ENCODE measurements at places on chromosomes 3 and 15.

- DNase-seq = no peak
Measured at GRCh38 chr3:175818811-175819464, 959.8 kb downstream of the NAALADL2 start.

DNA sequence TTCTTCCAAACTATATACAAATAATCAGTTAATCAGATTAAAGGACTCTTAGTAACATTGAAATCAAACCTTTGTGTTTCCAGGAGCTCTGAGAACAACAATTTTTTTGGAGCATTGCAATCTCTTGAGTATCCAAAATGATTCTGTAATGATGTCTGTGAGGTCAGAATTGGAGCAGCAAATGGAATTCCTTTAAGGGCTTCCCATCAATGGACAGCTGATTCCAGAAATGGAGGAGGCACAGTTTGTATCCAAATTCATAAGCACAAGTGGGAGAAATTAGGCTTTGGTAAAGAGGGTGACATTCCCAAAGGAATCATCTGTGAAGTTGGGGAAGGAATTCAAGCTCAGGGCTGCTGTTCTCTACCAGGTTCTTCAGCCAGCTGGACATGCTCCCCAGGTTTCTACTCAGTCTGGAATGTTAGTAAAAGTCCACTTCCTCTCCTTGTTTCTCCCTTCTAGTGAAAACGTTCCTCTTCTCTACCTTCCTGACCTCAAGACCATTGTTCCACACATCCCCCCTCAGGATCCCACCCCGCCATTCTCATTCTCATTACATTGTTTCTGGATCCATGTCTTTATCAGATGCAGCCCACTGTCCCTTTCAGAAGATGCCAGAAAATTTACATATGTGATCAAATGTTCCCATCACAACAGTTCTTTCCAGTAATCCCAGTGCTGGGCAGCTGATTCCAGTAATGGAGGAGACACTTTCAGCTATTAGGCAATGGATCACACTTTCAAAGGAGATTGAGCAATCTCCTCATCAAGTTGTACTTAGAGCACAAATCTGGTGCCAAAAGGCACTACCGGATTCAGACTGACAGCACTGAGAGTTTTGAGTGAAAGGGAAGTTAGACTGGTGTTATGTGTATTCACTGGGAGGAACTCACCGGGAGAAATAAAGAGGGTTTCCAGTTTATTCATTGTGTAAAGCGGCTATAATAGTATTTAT, 391.3 kb upstream of the TPRG1 start:
- no peak for DNase-seq

- no peak for DNase-seq
Measured at GRCh38 chr15:96354731-96355567, 24.4 kb downstream of the NR2F2 start.

GRCh38 chr3:182979103-182979673, 1.1 kb downstream of the DCUN1D1 start:
- DNase-seq = no peak

DNA sequence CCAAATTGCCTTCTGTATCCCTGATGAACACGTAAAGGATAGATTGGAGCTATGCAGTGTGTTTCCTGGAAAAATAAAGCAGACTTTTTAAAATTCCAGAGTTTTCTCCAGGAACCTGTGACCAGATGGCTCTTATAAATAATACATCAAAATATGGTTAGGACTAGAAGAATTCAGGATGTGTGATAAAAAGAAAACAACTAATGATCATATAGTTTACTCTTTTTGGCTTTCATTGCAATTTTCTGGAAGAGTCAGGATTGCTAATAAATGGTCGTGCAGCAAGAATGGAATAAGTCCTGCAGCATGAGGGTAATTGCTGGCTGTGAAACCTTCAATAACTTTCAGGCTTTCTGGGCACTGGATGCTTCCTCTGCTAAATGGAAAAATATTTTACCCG, 30.2 kb upstream of the DENND4A start:
- no peak for DNase-seq

GRCh38 chr3:124826703-124827102, 60.5 kb downstream of the ITGB5 start:
- no peak for DNase-seq

DNA sequence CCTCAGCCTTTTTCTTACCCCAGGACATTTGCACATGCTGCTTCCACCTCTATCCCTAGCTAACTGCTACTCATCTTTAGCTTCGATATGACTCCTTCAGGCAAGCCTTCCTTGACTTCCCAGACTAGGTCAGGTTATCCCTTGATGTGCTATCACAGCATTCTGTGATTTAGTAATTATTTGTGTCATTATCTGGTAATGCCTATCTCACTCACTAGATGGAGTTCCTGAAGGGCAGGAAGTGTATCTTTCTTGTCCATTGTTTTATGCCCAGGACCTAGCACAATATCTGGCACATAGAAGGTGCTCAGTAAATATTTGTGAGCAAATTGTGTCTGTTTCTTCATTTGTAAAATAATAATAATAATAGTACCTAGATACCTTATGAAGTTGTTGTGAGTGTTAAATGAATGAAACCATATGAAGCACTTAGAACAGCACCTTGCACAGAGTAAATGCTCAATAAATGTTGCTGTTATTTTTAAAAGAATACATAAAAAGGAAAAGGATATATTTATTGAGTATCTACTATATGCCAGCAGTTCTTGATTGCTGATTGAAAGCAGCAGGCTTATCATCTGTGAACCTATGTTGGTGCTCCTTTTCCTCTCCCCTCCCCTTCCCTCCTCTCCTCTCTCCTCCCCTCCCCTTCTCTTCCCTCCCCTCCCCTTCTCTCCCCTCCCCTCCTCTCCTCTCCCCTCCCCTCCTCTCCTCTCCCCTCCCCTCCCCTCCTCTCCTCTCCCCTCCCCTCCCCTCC, 31.5 kb downstream of the SQOR start:
- no peak for DNase-seq

- DNase-seq = no peak
Measured at GRCh38 chr3:45525146-45525919, 69.2 kb upstream of the LIMD1 start.

DNA sequence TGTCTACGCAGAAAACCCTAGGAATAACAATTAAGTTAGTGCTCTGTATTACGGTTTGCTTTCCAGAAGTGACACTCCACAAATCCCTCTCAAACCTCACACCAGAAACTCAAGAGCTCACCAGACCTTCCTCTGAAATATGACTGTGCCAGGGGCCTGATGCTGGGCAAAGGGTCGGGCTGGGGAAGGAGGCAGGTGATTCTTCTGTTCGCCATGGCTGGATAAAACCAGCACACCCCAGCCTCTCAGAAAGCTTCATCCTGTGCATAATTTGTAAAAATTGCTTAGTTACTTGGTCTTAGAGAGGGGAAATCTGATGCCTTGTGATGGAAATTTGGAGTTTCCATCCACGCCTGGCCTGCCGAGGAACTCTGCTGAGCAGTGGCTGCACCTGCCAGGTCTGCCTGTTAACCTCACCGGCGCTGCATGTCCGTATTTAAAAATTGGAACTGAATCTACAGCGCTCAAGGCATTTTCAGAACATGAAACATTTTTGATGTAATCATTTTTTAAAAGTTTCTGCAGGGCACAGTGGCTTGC, 22.7 kb upstream of the ATP1B3 start:
- DNase-seq = no peak

- DNase-seq = no peak
Measured at GRCh38 chr3:136255672-136256406, 5.7 kb downstream of the PCCB start.

DNA sequence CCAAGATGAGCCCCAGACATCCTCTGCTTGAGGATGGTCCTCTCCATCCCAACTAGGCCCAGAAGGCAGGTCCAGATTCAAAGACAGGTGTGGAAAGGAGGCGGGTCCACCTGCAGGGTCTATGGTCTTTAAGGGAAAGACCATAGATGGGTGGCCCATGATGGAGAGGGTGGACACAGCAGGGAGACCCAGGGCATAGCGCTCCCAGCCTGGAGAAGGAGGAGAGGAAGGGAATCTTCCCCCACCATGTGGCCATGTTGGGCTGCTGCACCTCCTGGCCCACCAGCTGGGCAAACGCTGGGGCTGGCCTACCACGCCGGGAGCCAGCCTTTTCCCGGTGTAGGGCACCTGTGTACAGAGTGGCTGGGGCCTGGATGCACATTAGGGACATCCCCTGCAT, 265.2 kb upstream of the TLE3 start:
- no peak for DNase-seq

DNA sequence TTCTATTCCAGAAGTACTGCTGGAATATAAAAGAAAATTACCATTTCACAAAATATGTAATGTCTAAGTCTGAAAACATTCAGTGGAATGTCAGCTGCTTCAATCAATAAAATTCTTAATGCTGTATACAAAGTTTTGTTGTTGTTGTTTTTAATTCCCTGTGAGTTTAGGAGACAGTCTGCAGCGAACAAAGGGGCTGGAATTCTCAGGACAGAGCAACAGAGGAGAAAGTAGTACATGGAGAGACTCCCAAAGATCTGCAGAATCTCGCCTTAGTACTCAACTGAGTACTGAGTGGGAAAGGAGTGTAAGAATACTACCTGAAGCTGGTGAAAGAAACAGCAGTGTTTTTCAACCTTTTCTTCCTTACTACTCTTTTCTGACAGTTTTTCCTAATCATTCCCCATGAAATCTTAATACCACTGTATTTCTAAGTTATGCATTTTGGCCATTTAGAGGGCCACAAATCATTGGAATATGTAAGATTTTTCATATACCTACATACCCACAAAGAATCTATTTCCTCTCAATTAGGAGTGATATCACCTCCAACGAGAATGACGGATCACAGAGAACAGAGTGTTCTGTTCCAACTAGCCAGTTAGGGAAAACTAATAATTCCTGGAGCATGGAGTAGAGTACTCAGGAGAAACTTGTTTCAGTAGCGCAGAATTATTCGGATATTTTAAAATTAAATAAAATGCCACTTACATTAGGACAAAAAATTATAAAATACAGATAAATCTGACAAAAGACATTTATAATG, 16.0 kb downstream of the ANKRD28 start:
- DNase-seq = no peak

GRCh38 chr3:16484216-16484615, 29.3 kb downstream of the RFTN1 start:
- no peak for DNase-seq

GRCh38 chr3:48930590-48930989, 11.9 kb downstream of the ARIH2 start:
- no peak for DNase-seq

DNA sequence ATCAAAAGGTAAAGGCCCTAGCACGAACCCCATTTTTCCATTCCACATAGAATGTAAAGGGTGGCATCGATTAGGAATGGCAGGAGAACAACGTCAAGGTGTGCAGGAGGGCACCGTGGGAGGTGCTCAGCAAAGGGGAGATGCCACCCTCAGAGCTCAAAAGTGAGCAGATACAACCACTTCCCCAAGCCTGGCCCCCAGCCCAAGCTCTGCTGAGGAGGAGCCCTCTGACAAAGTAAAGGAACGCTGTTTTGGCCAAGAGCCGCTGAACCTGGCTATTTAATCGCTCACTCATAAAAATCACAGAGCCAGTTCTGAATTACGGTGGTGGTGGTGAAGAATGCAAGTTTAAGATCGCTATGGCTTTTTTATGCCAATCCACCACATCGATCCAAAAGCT, 12.4 kb downstream of the GNB5 start:
- DNase-seq = no peak

DNA sequence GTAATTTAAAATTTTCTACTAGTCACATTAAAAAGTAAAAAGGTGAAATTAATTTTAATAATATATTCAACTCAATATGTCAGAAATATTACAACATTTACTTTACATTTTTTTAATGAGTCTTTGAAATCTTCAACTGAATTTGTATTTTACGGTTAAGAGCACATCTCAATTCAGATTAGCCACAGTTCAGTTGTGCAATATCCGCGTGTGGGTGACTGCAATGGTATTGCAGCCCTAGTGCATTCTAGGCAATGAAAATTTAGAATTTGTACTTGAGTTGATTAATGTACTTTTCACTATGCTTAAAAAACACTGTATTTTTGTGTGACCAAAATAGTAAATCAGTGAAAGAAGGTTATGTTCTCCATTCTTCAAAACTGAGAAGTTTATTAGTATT, 57.3 kb downstream of the CEP63 start:
- no peak for DNase-seq

- no peak for DNase-seq
Measured at GRCh38 chr15:66108483-66109265, 144.9 kb downstream of the MEGF11 start.

GRCh38 chr3:71707595-71707994, 17.6 kb downstream of the EIF4E3 start:
- no peak for DNase-seq

GRCh38 chr3:177713928-177714900, 516.9 kb upstream of the TBL1XR1 start:
- no peak for DNase-seq

DNA sequence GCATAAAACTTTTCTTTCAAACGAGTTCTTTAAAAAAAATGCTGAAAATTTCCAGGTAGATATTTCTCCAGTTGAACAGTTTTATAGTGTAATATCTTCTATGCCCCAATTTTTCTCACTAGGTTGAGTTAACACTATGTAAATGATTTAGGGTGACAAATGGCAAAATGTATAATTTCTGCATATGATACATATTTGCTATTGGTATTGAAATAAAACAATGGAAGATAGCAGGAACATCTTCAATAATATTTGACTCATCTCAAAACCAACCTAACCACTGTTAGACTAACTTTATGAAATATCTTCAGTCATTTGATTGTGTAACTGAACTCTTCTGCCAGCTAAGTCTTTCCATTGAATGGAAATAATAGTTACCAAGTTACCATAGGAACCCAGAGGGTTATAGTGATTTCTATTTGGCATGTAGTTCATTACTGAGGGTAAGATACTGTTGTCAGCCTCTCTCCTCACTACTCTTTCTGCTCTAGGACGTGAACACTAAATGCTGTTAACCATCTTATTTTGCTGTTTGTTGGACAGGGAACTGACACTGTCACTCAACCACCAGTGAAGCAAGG, 824.7 kb upstream of the NECTIN3 start:
- no peak for DNase-seq

- DNase-seq = no peak
Measured at GRCh38 chr15:49622561-49622960, 1.7 kb downstream of the DTWD1 start.

GRCh38 chr3:161740421-161740820, 243.8 kb downstream of the OTOL1 start:
- no peak for DNase-seq

GRCh38 chr3:75983111-75983510, 197.8 kb upstream of the ZNF717 start:
- no peak for DNase-seq

DNA sequence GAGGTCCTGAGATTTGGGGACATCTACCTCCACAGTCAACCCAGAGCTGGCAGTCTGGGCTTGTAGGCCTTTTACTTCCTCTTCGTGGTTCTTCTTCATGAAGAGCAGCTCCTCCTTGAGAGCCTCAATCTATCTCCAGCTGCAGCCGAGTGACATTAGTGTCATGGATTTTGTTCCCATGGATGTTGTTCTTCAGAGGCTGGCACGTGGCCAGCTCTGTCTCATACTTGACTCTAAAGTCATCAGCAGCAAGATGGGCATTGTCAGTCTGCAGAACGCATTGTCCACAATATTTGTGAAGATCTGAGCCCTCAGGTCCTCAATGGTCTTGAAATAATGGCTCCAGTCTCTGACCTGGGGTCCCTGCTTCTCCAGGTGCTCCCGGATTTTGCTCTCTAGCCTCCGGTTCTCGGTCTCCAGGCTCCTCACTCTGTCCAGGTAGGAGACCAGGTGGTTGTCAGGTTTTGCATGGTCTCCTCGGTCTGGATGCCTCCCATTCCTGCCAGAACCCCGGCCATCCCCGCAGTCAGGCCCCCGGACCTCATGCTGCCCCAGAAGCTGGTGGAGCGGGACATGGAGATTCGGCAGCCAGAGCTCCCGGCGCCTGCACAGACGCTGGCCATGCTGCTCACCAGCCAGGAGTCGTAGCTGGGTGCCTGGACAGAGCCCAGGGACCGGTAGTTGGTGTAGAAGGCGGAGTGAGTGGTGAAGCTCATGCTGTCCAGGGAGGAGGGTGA, 3.4 kb upstream of the CCNL1 start:
- DNase-seq = no peak
